ENCODE measurements at places on chromosomes 3 and 15.

GRCh38 chr15:90099072-90099867 is 3.0 kb downstream of the IDH2 start:
- DNase-seq: no peak

DNA sequence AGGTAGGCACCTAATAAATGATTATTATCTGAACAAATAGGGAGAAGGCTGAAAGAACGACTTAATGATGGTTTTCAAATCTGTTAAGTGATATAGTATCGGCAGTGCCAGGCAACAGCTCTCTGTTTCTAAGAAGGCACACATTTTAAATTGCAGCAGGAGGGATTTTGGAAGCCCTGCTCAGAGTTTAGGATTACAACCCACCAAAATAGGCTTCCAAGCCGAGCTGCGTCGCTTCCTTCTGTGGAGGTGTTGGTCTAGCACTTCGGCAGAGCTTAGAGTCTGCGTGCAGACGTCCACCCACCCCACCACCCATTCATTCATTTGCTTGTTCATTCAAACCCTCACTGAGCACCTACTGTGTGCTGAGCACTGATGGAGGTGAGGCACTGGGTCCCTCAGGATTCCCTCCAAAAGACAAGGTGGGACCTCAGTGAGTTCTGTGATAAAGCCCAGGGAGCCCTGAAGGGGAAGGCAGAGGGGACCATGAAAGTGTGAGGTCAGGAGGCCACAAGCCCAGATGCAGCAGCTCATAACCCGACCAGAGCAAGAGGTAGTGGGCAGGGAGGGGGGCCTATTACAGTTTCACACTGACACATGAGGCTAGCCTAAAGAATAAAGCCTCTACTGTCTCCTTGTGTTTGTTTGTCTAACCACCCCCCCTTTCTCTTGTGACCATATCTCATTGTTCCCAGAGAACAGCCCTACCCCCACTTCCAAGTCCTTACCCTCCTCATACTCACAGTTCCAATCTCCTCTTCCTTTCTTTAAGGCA is 8.9 kb downstream of the ADCY5 start:
- DNase-seq: no peak

DNA sequence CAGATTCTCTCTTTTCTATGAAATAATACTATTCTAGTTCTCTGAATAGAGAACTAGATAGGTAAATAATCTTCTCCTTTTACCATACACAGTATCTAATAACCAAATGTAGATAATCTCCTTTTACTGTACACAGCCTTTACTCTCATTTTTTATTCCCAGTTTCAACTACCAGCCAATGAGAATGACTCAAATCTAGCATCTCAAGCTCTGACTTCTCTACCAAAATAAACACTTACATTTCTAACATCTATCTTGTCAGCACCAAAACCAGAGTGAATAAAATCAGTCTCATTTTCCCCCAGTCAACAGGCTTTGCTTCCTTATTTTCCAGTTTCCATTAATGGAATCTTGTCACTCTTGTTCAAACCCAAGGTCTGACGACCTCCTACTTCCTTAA is 36.9 kb downstream of the LRRFIP2 start:
- no peak for DNase-seq

- DNase-seq: no peak
Observed at GRCh38 chr3:194935632-194936470, 250.2 kb downstream of the FAM43A start.

DNA sequence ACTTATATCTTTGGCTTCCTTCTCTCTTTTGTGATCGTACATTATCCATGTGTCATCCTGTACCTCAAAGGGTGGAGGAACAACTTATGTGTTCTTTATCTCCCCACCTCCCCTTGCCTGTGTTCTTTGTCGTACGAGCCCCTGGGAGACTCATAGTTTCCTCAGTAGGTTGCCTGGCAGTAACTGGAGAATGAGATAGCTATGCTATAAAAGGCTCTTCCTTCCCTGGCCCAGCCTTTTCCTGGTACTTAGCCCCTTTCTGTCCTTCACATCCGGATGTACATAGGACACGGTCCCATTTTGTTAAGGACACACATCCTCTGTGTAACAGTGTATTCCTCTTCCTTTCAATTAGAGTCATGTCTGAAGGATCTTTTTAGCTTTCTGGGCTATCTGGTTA is 32.1 kb downstream of the PLCL2 start:
- no peak for DNase-seq

DNA sequence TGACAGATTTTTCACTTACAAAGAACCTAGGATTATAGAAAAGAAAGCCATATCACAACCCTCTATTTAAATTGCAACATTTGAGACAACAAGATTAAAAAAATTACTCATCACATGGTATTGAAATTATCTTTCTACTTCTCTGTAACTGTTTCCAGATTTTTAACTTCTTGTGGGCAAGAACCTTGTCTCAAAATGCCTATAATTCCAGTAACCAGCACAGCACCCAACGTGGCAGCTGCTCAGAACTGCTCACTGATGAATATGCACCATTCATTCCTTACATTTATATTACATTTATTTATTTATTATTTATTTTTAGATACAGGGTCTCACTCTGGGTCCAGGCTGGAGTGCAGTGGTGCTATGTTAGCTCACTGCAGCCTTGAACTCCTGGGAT is 216.1 kb downstream of the THRB start:
- no peak for DNase-seq

DNA sequence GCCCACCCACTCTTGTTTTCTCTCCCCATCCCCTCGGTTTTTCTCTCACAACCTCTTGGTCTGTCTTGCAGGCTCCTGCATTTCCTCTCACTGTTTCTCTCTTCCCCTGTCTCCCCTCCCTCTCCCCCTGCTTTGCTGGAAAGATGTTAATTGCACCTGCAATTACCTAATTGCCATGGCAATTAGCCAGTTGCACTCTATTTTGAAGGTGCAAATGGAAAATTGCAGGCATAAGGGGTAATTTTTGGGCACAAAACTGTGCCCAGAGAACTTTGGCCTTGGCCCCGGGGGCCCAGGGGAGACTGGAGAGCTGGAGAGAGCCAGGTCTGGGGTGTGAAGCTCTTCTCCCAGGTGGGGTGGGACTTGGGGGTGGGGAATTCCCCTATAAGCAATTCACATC is 164.5 kb upstream of the TLE3 start:
- no peak for DNase-seq

DNA sequence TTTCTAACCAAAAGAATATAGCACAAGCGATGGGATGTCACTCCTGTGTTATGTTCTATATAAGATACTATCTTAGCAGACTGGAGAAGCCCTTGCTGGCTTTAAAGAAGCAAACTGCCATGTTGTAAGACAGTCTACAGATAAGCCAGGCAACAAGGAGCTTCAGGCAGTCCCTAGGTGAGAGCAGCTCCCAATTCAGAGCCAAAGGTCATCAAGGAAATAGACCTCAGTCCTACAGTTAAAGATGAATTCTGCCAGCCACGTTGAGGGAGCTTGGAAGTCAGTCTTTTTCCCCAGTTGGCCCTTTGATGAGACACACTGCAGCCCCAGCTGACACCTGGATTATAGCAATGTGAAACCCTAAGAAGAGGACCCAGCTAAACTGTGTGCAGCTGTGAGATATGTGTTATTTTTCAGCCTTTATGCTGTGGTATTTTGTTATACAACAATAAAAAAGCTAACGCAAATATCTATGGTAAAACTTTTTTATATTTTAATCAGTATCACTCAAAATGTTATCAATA is 102.5 kb upstream of the AKAP13 start:
- no peak for DNase-seq

GRCh38 chr3:171828902-171829770 is 14.0 kb upstream of the TMEM212 start:
- DNase-seq: no peak

DNA sequence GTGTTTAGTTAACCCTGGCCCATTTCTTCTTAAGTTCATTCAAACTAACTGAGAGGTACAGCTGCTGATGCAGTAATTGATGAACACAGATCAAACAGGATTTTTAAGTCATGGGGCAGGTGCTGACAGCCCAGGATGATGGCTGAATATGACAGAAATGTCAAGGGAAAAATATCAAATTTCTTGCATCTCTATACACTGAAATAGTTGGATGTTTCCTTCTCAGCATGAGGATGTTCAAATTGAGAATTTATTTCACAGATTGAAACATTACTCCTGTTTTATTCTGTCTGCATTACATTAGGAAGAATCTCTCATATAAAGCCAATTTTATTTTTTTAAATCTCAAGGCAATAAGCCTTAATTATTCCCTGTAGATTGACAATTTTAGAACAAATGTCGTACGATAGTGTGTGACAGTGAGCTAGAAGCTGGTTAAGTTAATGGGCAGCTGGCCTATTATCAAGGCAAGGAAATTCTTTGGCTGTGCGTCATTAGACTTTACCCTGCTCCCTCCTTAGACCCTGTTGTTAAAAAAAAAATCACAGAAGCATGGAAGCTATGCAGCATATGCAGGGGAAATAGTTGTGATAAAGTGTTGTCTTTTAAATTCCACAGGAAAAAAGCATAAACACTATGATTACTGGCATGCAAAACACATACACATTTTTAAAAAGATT is 183.8 kb upstream of the KCNMB2 start:
- no peak for DNase-seq

GRCh38 chr3:186149319-186149960 is 40.6 kb upstream of the ETV5 start:
- DNase-seq: no peak

DNA sequence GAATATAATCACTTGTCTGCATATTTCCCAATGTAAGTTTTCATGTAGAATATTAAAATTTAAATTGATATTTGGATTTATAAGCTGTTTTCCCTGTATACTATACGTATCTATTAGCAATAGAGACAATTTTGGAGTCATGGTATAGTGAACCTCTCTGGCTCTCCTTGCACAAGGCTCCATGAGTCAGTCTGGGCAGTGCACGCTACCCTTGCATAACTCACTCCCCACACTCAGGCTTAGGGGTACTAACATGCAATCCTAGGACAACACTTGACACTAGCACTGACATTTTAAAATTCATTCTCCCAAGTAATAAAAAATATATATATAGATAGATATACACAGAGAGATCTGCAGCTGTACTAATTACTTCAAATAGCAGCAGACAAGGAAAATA is 39.2 kb downstream of the SLC24A1 start:
- no peak for DNase-seq

GRCh38 chr3:5016211-5017161 is 37.2 kb downstream of the BHLHE40 start:
- peak; percentile 22 for DNase-seq

- no peak for DNase-seq
Observed at GRCh38 chr3:84943379-84943778, 15.4 kb upstream of the CADM2 start.

- no peak for DNase-seq
Observed at GRCh38 chr3:187693431-187693830, 8.9 kb downstream of the RTP2 start.

GRCh38 chr3:194998417-194998816 is 272.5 kb downstream of the XXYLT1 start:
- no peak for DNase-seq

DNA sequence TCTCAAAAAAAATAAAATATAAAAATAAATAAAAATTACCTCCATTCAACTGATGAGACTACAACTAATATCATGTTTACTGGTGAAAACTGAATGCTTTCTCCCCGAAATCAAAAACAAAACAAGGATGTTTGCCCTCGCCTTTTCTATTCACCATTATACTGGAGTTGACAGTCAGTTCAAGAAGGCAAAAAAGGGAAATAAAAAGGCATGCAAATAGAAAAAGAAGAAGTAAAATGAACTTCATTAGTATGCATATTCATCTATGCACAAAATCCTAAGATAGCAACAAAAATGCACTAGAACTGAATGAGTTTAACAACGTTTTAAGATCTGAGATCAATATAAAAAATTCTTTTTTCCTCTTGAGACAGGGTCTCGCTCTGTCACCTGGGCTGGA is 72.7 kb upstream of the FAM174B start:
- DNase-seq: no peak

DNA sequence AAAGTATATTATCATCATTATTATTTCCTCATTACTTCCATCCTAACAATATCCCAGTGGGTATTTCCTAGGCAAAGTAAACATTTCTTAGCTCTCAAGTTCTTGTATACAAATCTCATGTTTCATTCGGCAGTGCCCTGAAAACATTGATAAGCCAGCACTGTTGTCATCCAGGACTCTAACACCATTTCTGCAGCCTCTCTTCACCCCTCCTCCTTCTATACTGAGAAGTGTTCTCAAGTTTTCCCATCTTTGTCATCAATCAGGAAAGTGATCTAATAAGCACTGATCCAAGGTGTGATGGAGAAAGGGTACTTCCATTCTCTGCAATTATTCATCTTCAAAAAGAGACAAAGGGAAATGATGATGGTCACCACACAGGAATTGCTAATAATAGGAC is 168.4 kb upstream of the CCDC54 start:
- no peak for DNase-seq

DNA sequence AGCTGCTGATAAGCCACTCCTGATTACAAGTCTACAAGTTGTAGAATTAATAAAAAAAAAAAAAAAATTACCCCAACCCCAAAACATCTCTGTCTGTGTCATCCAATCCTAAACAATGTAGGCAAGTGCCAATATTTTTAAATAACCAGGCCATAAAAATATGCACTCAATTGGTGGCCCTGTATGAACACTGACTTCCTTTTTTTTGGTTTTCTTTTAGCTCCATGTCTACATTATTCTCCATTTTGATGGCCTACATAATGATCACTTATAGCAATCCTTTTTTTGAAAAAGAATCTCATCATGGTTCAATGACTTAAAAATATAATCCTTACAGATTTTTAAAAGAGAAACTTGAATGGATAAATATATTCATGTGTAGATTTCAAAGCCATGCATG is 72.1 kb downstream of the FOXP1 start:
- DNase-seq: no peak

GRCh38 chr3:170815340-170815739 is 54.7 kb downstream of the RPL22L1 start:
- DNase-seq: no peak

GRCh38 chr3:170809975-170810357 is 60.0 kb downstream of the RPL22L1 start:
- no peak for DNase-seq

DNA sequence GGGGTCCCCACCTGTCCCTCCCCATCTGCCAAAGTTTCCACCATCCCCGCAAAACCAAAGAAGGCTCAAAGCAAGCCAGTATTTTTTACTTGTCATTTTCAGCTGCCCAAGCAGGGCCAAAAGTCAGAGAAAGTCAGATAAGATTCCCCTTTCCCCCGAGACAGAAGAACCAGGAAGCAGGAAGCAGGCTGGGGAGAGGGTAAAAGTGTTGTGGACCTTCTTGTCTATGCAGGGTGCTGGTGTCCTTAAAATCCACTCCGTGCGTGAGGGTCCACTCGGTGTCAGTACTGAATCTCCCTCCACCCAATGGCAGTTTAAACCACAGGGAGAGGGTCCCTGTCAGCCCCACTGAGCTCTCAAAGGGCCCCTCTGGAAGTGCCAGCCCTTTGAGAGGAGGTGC is 20.2 kb upstream of the RPL32 start:
- DNase-seq: no peak

GRCh38 chr15:63040509-63040908 is 2.0 kb upstream of the TPM1 start:
- DNase-seq: no peak

- DNase-seq: no peak
Observed at GRCh38 chr15:29835301-29835700, 13.0 kb upstream of the TJP1 start.

- DNase-seq: no peak
Observed at GRCh38 chr3:174216946-174217718, 642.0 kb upstream of the NAALADL2 start.

Data from stimulated activated CD8-positive, alpha-beta memory T cell treated with anti-CD3 and anti-CD28 coated beads, Interleukin-2, amount 100 ng/mL, for 1 hour (primary cell).